Brain pericyte (primary cell): ENCODE measurements at places on chromosomes 3 and 15.

DNA sequence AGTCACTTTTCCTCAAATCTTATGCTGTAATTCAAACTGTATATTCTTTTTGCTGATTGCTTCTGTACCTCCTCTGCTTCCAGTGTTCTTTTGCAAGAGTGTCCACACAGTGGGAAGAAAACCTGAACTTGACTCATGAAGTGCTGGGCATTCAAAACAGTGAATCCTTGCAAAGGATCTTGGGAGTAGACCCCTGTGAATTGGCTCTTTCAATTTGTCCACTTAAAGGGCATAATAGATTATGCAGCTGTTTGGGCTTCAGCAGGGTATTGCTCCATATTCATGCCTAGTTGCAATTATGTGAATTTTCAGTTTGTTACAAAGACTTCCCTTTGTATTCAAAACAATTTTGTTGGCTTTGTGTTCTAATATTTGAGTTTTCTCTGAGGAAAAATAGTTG lies 11.4 kb downstream of the ZFAND6 start:
- DNase-seq = no peak

- DNase-seq = no peak
These were observed 71.0 kb downstream of the EDEM1 start for GRCh38 chr3:5258526-5258925.

GRCh38 chr15:75682181-75683135 lies 30.2 kb downstream of the CSPG4 start:
- no peak for DNase-seq

DNA sequence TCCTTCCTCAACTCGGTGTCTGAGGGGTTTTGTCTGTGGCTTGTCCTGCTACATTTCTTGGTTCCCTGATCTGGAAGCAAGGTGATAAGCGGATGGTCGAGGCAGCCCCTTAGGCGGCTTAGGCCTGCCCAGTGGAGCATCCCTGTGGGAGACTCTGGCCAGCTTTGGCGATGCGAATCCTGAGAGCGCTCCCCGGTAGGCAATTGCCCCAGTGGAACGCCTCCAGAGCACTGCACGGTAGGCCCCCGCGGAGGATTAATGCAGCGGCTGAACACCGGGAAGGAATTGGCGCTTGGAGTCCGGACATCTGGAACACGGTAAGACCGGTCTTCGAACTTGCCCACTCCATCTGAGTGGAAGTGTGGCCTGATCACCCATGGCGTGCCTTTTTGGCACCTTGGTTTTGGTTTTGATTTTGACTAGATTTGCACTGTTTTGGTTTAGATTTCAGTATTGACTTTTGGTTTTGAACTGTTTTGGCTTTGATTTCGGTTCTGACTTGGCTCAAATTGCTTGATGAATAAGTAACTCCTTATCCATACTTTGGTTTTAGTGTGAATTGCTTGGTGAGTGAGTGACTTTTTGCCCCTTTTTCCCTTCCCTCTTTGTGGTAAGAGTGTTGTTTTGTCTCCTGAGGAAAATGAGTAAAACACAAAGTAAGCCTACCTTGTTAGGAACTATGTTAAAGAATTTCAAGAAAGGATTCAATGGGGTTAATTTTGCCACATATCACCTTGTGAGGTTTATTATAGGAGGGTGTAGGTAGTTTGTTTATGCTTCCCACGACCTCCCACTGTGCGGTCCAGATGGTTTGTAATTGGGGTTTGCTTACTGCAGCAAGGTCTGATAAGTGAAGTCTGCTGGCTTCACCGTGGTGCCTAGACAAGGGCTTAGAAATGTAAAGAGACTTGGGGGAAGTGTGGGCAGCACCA lies 27.1 kb upstream of the GPR156 start:
- no peak for DNase-seq

DNA sequence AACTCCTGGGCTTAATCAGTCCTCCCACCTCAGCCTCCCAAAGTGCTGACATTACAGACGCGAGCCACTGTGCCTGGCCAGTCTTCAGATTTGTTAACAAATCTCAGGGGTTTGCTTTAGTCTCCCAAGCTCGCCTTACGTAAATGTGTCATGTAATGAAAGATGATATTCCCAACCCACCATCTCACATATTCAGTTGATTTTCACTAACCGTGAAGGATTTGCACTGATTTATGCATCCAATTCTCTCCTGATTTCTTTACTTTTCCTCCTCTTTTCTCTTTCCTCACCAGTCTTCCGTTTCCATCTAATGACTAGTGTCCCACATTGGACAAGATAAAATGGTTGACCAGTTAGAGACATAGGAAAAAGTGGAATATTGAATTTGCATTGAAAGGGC lies 72.6 kb downstream of the TCF12 start:
- no peak for DNase-seq

GRCh38 chr3:117562000-117562399 lies 852.4 kb downstream of the TUSC7 start:
- no peak for DNase-seq

DNA sequence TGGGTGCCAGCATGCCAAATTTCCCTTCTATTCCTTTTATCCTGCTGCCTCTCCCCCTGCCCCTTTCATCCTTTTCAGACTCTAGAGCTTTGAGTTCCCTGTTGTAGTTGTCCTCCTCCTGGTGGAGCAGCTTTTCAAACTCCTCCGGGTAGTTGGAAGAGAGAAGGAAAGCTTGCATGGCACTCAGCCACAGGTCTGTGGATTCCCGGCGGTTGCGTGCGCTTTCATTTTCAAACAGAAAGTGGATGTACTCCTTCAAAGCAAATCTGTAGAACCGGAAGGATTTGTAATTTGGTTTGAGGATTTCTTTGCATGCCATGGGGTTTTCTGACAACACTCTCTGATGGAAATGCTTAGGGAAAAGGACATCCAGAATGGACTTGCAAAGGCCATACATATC lies 68.1 kb upstream of the DCLK3 start:
- DNase-seq = no peak

- DNase-seq = no peak
These were observed 5.4 kb downstream of the TGFBR2 start for GRCh38 chr3:30611613-30612436.

DNA sequence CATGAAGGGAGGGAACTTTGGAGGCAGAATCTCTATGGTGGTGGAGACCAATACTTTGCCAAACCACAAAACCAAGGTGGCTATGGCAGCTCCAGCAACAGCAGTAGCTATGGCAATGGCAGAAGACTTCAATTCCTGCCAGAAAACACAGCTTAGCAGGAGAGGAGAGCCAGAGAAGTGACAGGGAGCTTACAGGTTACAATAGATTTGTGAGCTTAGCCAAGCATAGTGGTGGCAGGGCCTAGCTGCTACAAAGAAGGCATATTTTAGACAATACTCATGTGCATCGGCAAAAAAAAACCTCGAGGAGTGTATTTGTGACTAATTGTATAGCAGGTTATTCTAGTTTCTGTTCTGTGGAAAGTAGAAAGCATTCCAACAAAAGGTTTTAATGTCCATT lies 6.4 kb upstream of the CSTA start:
- no peak for DNase-seq

- DNase-seq = no peak
These were observed 1.5 kb downstream of the CLDN1 start for GRCh38 chr3:190320594-190321362.

DNA sequence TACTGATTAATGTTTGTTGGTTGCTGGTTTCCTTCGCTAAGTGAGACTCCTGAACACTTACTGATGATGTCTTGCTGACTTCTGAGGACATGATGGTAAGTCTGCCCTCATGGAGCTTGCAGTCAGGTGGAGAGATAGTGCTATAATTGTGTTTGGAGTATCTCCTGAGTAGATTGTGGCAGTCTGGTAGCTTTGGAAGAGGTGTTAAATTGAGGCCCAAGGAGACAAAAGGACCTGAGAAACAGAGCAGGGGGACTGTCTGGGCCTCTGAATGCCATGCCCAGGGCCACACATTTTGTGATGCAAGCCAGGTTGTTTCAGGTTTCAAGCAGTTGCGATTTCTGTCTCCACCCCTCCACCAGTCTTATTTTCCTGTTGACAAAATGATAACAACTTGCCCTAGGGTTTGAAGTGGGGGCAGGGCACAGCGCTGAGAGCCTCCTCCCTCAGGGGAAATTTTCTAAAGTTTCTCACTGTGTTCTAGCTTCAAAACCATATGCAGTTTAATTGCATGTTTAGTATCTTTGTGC lies 16.7 kb downstream of the SMAD3 start:
- DNase-seq = no peak

- DNase-seq = no peak
These were observed 25.9 kb upstream of the KIF23 start for GRCh38 chr15:69388260-69388705.

DNA sequence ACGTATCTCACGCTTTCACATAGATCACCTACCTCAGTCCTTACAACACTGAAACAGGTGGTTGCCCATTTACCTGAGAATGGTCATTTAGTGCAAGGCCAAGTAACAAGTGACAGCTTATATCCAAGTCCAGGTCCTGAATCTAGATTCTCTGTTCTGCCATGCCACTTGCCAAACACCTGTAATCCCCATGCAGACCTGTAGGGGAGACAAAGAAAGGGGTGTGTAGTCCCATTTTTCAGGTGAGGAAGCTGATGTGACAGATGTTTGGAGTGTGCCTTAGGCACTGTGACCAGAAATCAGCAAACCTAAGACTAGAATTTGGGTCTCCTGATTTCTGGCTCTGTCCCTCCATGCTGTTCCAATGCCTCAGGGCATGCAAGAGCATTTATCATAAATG lies 12.7 kb downstream of the ZNF35 start:
- DNase-seq = no peak
